ENCODE measurements at places on chromosomes 6 and 20. TPM values are rescaled to one million over a fixed set of nuclear protein-coding genes. Genes with fewer than 3 reads are reported as not detected.

Gene CCN6
- total RNA-seq = not detected

DNA sequence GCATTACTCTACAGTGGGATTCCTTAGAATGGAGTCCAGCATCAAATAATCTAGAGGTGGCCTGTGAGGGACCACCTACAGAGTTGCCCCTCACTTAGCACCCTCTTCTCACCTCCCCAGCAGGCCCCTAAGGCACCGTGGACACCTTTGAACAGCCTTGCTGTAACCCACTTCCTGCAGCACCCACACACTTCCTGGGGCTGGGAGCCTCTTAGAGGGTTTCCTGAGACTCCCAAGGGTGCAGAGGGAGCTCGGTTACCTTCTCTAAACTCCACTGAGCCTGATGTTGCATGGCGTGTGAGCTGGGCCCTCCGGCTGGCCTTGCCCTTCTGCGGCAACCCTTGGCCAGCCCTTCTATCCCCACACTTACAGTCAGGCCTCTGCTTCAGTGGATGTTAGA, 7.3 kb upstream of the SIRPG start:
- DNase-seq = no peak
- H3K27me3 ChIP-seq = no peaks in the 10 kb centered on the region
- no peak overlapping the region for H3K27ac ChIP-seq
- H3K4me1 ChIP-seq = no peaks in the 10 kb centered on the region
- no peak overlapping the region for H3K4me3 ChIP-seq

- H3K27ac ChIP-seq = no peak overlapping the region
- no peak for DNase-seq
- H3K4me1 ChIP-seq = peaks cover 6% of the 10 kb centered on the region
- H3K36me3 ChIP-seq = no peaks in the 10 kb centered on the region
- H3K27me3 ChIP-seq = no peaks in the 10 kb centered on the region
These were observed 119.4 kb upstream of the LY86 start for GRCh38 chr6:6469074-6469473.

DNA sequence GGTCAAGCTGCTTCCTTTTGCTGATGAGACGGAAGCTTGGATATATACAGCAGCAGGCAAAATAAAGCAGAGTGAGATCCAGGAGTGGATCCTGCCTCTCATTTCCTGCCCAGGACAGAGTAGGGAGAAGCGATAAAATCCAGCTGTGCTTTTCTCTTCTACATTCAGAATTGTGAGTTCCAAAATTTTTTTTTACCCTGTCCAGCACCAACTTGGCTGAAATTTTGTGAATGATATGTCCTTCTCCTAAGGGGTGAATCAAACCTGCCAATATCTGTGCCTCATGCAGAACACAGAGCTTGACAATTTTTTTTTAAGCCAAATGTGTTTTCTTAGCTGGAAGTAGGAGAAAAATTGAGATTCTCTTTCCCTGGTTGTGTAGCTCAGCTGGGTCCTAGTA, 235.6 kb upstream of the CHD6 start:
- peaks cover 5% of the 10 kb centered on the region for H3K27me3 ChIP-seq
- H3K4me3 ChIP-seq = no peak overlapping the region
- H3K4me1 ChIP-seq = no peaks in the 10 kb centered on the region
- DNase-seq = no peak

Gene XKR7
- 0.02 TPM for total RNA-seq

DNA sequence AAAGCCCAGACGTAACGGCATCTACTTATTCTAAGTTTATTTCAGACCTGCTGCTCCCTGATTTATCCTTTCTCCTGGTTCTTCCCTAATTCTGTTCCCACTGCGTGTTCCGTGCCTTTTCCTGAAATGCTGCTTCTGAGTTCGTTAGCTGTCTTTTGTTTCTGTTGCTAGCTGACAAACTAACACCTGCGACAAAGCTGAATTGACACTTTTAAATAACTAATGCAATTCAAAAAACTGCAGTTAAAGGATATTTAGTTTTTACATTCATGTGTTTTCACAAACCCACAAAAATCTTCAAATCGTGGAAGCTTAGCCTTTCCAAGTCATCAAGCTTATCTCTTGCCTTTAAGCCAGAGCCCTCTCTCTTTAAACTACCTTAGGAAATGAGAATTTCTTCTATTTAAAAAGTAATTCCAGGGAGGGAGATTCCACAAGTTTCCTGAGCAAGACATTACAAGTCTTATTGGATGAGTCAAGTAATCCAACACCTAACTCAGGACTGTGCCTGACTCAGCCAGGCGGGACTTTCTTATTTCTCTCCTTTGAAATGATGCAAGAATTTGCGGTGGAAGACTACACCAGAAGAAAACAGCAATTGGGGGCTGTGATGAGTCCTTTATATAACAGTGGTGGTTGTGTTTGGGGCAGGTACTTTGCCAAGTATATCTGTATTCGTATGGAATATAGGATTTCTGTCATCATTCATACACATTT, 6.3 kb downstream of the ADTRP start:
- H3K27me3 ChIP-seq = no peaks in the 10 kb centered on the region
- H3K27ac ChIP-seq = no peak overlapping the region
- H3K36me3 ChIP-seq = no peaks in the 10 kb centered on the region
- H3K4me1 ChIP-seq = no peaks in the 10 kb centered on the region

Gene RPS21
- 3,675 TPM for total RNA-seq

GRCh38 chr20:48064929-48065328, 279.6 kb upstream of the SULF2 start:
- H3K27me3 ChIP-seq = no peaks in the 10 kb centered on the region
- no peak overlapping the region for H3K27ac ChIP-seq
- DNase-seq = no peak
- H3K4me3 ChIP-seq = no peak overlapping the region

- no peak overlapping the region for H3K27ac ChIP-seq
- H3K4me3 ChIP-seq = no peak overlapping the region
- no peaks in the 10 kb centered on the region for H3K4me1 ChIP-seq
- no peak for DNase-seq
- H3K36me3 ChIP-seq = no peaks in the 10 kb centered on the region
These were observed 236.9 kb downstream of the THBS2 start for GRCh38 chr6:169016758-169017157.

Gene CSNK2A1
- total RNA-seq = 200 TPM

Gene ACSS1
- total RNA-seq = 13.0 TPM

Gene TGIF2
- 75.5 TPM for total RNA-seq

- 0 out of 2 replicates have a peak, but pooled peaks cover 2% of the 10 kb centered on the region for H3K4me1 ChIP-seq
- no peaks in the 10 kb centered on the region for H3K27me3 ChIP-seq
- no peak overlapping the region for H3K4me3 ChIP-seq
- peak; percentile 68 for DNase-seq
- H3K27ac ChIP-seq = no peak overlapping the region
These were observed 440.8 kb downstream of the UTRN start for GRCh38 chr6:144725736-144726522.

Gene ID4
- total RNA-seq = 0.66 TPM

Gene RUNX2
- total RNA-seq = 46.1 TPM

DNA sequence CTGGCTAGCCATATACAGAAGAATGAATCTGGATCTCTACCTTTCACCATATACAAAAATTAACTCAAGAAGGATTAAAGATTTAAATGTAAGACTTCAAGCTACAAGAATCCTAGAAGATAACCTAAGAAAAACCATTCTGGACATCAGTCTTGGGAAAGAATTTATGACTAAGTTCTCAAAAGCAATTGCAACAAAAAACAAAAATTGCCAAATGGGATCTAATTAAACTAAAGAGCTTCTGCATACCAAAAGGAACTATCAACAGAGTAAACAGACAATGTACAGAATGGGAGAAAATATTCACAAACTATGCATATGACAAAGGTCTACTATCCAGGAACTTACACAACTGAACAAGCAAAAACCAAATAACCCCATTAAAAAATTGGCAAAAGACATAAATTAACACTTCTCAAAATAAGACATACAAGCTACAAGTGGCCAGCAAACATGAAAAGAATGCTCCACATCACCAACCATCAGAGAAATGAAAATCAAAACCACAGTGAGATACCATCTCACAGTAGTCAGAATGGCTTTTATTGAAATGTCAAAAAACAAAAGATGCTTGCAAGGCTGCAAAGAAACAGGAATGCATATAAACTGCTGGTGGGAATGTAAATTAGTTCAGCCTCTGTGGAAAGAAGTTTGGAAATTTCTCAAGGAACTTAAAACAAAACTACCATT, 66.8 kb upstream of the RSPO3 start:
- no peaks in the 10 kb centered on the region for H3K27me3 ChIP-seq
- no peaks in the 10 kb centered on the region for H3K36me3 ChIP-seq
- H3K27ac ChIP-seq = no peak overlapping the region
- no peak for DNase-seq

DNA sequence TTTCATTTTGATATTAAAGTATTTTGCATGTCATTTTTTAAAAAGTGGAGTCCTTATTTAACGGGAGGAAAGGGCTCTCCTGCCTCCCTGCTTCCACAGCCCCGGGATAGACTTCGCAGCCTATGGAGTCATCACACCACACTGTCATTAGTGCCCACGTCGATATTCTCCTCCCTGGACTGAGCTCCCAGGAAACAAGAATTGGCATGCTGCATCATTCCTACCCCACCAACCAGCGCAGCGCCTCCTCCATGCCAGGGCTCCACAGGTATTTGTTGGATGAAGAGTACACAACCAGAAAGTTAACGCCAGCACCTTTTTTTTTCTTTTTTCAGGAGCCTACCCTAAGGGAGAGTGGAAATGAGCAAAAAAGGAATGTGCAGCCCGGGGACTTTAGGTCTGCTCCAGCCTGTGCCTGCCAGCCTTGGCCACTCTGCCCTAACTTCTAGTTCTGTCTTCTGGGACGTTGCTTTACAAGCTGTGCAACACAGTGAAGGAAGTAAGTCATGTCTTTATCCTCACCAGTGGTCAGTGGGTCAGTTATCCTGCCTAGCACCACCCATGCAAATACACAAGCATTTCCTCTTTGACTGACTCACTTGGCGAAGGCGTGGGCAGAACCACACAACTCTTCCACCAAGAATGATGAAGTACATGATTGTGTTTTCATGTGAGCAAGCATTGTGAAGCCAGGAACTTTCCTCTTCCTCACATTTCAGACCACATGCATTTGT, 180.7 kb upstream of the UST start:
- no peaks in the 10 kb centered on the region for H3K36me3 ChIP-seq
- H3K27me3 ChIP-seq = no peaks in the 10 kb centered on the region
- no peak overlapping the region for H3K27ac ChIP-seq

GRCh38 chr6:42452171-42453030, 675 bp upstream of the TRERF1 start:
- H3K4me1 ChIP-seq = no peaks in the 10 kb centered on the region
- peak overlapping the region; percentile 79 for H3K4me3 ChIP-seq
- no peaks in the 10 kb centered on the region for H3K27me3 ChIP-seq
- peak overlapping the region; percentile 54 for H3K27ac ChIP-seq

DNA sequence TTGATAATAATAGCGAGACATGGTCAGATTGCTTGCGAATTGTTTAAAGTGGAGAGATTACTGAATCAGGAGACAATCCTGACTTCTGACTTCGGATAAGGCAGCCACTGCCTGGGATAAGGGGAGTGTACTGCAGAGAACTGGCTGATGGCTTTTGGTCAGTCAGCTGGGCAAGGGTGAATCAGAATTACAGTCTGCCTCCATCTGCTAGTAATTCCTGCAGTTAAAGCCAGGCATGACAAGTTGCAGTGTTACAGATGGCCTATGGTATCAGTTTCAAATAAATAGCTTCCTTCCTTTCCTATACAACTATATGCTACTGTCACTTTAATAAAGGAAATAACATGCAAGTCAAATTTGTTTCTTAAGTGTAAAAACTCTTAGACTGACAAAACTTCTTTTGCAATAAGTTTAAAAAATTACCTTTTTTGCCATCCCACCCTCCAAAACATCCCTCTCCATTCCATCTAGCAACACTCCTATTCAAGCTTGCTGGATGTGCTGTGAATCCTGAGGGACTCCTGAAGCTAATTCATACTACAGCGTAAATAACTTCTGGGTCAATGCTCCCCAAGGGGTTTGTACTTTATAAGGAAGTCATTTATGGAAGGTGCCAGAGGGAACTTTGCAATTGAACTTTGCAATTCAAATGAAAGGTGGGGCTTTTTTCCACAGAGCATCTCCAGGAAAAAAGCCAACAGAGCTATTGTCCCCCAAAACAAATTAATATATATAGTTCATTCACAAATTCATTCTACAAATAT, 245.2 kb downstream of the ADGRB3 start:
- no peaks in the 10 kb centered on the region for H3K36me3 ChIP-seq
- no peak overlapping the region for H3K27ac ChIP-seq
- H3K4me1 ChIP-seq = no peaks in the 10 kb centered on the region
- no peaks in the 10 kb centered on the region for H3K27me3 ChIP-seq
- no peak for DNase-seq
- H3K4me3 ChIP-seq = no peak overlapping the region

Gene ENPP4
- 0.32 TPM for total RNA-seq

- H3K27ac ChIP-seq = no peak overlapping the region
- no peaks in the 10 kb centered on the region for H3K27me3 ChIP-seq
- no peak overlapping the region for H3K4me3 ChIP-seq
- no peaks in the 10 kb centered on the region for H3K36me3 ChIP-seq
- DNase-seq = peak; percentile 56
- H3K4me1 ChIP-seq = no peaks in the 10 kb centered on the region
These were observed 9.6 kb upstream of the LBP start for GRCh38 chr20:38336726-38337125.

- H3K4me1 ChIP-seq = no peaks in the 10 kb centered on the region
- H3K36me3 ChIP-seq = no peaks in the 10 kb centered on the region
- no peak overlapping the region for H3K27ac ChIP-seq
These were observed 117.0 kb upstream of the PRL start for GRCh38 chr6:22413681-22414311.

DNA sequence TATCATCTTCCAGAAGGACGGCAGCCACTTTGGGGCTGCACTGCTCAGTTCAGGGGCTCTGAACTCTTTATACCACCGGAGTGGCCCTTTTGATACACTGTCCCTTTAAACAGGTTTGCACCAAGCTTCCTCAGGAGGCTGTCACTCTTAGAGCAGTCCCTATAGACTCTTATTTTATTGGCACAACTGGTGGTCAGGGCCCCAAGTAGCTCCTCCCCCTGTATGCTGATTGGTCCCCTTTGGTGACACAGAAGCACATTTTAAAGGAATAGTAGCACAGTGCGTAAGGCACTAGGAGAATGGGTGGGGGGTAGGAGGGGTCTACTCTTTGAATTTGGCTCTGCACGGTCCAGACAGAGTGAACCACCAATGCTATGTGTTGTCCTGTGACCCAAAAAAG, 122.6 kb upstream of the MLN start:
- H3K4me1 ChIP-seq = peaks cover 15% of the 10 kb centered on the region
- H3K27me3 ChIP-seq = no peaks in the 10 kb centered on the region
- H3K4me3 ChIP-seq = no peak overlapping the region
- H3K27ac ChIP-seq = no peak overlapping the region

Gene HCK
- total RNA-seq = not detected

Gene RGS17
- 15.5 TPM for total RNA-seq

DNA sequence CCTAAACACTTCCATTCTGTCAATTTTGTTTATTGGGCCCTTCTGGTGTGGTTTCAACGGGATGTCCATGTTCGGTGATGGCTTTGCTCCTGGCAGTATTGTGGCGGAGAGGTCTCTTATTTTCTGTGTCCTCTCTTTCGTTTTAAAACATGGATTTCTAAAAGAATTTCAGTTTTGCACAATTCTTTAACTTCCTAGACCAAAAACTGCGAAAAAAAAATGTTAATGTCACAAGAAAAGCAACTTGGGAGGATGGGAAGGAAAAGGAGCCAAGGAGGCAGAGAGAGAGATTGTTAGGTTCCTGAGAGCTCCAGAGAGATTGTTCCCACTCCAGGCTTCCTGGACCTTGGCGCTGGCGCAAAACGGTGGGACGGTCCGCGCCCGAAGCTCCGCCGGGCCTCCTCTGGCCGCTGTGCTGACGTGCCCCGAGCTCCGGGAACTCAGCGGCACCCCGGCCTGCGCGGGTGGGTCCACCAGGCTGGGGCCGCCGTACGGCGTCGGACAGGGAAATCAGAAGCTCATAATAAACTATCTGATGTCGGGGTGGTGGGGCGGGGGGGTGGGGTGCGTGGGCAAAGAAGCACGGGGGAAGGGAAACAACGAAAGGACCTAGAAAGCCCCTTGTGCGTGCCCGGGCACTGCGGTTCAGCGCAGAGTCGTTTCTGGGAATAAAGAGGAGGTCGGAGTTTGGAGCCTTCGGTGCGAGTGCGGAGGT, 951 bp upstream of the OLIG3 start:
- no peak overlapping the region for H3K4me3 ChIP-seq
- H3K27ac ChIP-seq = no peak overlapping the region
- no peaks in the 10 kb centered on the region for H3K4me1 ChIP-seq

All from SJCRH30 (cell line).